ENCODE measurements at places on chromosomes 4 and X. TPM values are rescaled to one million over a fixed set of nuclear protein-coding genes. Genes with fewer than 3 reads are reported as not detected.

- no peak for DNase-seq
Measured at GRCh38 chrX:94058728-94059382, 384.8 kb downstream of the FAM133A start.

- DNase-seq: no peak
Measured at GRCh38 chr4:4662230-4662629, 120.4 kb upstream of the STX18 start.

DNA sequence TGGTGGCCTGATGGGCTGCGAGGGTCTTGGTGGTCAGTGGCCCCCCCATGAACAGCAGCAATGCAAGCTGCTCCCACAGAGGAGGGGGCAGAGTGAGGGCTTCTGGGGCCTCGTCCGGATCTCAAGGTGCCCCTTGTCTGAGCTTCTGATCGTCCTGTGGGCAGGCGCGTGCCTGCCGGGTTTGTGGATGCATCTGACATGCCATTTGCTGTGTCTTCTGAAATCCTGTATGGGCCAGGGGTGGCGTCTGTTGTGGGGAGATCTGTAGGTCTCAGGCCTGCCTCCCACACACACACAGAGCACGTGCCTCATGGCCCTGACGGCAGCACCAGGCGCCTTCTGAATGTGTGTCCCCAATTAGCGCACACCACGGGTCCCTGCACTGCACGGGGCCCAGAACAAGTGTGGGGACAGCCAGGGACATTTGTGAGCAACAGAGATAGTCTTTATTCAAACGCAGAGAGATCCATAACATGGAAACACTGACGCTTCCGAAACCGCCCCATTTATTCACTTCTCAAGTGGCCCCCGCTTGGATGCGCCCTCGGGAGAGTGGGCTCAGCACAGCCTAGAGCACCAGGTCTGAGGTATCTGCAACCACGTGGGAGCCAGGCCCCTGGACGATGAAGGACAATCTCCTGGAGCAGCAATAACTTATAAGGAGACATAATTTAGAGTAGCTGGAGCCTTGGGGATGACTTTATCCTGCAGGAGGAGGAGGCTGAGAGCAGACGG is 5.7 kb downstream of the SPON2 start:
- no peak for DNase-seq

USP11 gene
- 26.6 TPM for total RNA-seq

- DNase-seq: no peak
Measured at GRCh38 chrX:39726771-39727170, 371.0 kb downstream of the BCOR start.

GRCh38 chr4:142383354-142383753 is 462.7 kb downstream of the INPP4B start:
- no peak for DNase-seq

- DNase-seq: no peak
Measured at GRCh38 chrX:130593911-130594310, 192.1 kb downstream of the RBMX2 start.

PAGE1 gene
- not detected for total RNA-seq

NIPAL1 gene
- total RNA-seq: 2.0 TPM

DNA sequence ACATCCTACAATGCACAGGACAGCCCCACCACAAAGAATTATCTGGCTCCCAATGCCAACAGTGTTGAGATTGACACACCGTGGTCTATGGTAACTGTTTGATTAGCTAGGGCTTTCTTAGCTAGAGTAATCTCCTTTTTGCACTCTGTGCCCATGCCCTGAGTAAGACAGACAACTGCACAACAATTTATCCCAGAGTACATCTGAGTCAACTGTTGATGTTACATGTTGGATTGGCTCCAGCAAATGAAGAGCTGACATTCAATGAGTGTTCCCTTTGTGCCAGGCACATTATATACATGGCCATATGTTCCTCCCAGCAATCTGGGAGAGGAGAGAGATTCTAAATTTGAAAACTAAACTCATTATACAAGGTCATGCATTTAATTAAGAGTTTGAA is 3.9 kb upstream of the FAM9C start:
- no peak for DNase-seq

DNA sequence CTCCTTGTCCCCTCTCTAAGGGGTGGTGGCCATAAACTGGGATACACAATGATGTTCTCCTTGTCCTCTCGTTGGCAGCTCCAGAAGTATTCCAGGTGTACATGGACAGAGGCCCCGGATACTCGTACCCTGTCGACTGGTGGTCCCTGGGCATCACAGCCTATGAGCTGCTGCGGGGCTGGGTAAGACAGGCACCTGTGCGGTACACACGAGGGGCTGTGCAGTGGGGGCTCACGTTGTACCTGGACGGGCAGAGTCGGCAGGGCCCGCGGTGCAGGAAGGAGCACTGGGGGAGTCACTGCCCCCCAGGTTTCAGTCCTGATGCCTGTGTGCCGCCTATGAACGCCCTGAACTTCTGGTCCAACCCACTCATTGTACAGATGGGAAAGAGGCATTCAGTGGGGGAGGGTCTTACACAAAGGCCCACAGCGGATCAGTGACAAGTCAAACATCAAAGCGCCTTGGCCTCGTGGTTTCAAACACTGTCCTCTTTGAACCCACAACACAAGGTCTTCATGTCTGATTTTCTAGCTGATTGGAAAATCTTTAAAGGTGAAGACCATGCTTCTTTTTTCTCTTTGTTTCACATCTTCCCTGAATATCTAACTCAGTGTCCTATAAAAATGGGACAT is 261.6 kb downstream of the EVC2 start:
- no peak for DNase-seq

GRCh38 chrX:153598541-153599191 is at the start of gene CCNQ:
TSS of gene CCNQ (minus strand) at chrX:153599139. CDS start at chrX:153599073, 66 bp downstream.
- DNase-seq: peak; percentile 15

DNA sequence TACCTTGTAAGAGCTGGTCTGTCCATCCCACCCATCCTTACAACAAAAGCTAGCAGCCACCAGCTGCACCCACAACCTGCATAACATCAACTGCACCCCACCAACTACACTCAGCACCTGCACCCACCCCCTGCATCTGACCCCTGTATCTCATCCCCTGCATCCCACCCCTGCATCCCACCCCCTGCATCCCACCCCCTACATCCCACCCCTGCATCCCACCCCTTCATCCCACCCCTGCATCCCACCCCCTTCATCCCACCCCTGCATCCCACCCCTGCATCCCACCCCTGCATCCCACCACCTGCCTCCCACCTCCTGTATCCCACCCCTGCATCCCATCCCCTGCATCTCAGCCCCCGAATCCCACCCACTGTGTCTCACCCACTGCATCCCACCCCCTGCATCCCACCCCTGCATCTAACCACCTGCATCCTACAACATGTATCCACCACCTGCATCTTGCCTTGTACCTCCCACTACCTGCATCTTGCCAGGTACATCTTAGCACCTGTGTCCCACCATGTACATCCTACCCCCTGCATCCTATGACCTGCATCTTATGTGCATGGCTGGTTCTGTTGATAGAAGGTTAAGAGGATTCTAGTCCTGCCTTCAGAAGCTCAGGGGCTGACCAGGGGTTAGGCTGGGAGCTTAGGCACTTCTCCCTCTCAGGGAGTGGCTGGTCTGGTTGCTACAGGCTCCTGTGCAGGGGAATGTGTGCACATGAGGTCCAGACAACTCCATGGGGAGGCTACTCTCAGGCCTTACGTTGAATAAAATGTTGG is 9.4 kb downstream of the TMEM271 start:
- no peak for DNase-seq

RTL9 gene
- not detected for total RNA-seq

CAPN6 gene
- total RNA-seq: not detected
